ENCODE measurements at places on chromosomes 2 and 18. TPM values are rescaled to one million over a fixed set of nuclear protein-coding genes. Genes with fewer than 3 reads are reported as not detected.

GRCh38 chr18:62334120-62334519 lies 9.0 kb downstream of the TNFRSF11A start:
- no peak overlapping the region for H3K4me3 ChIP-seq
- H3K36me3 ChIP-seq: no peaks in the 10 kb centered on the region
- no peaks in the 10 kb centered on the region for H3K4me1 ChIP-seq
- no peak for DNase-seq
- H3K27me3 ChIP-seq: peaks cover 31% of the 10 kb centered on the region
- no peak overlapping the region for H3K27ac ChIP-seq

DNA sequence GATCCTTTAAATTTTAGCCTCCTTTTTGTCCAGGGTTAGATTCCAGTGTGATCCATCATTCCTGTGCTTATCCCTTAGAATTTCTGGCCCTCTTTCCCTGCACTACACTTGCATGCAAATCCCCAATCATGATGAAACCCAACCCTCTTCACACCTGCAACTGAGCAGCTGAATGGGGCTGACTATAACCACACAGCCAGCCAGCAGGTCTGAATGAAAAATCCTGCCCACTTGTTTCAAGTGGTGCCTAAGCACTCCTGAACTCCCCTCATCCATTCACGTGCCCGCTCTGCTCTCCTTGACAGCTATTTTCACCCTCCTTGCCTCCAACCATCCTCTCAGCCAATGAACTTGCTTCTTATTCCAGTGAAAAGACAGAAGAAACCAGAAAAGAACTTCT lies 80.5 kb upstream of the AFF3 start:
- no peak for DNase-seq
- H3K36me3 ChIP-seq: no peaks in the 10 kb centered on the region
- no peak overlapping the region for H3K27ac ChIP-seq
- H3K4me3 ChIP-seq: no peak overlapping the region
- no peaks in the 10 kb centered on the region for H3K27me3 ChIP-seq

GRCh38 chr2:105393373-105394055 lies 5.3 kb downstream of the FHL2 start:
- peak overlapping the region; percentile 93 for H3K27ac ChIP-seq
- H3K36me3 ChIP-seq: no peaks in the 10 kb centered on the region
- no peak overlapping the region for H3K4me3 ChIP-seq
- H3K27me3 ChIP-seq: no peaks in the 10 kb centered on the region
- no peak for DNase-seq

The KHK gene
- not detected for total RNA-seq
